ENCODE measurements at places on chromosomes 5 and 9. TPM values are rescaled to one million over a fixed set of nuclear protein-coding genes. Genes with fewer than 3 reads are reported as not detected.

The NR5A1 gene
- total RNA-seq = not detected

The NUTM2G gene
- under 0.01 TPM for total RNA-seq

The GALT gene
- 8.2 TPM for total RNA-seq

The FCN2 gene
- total RNA-seq = not detected

The PCDHGB2 gene
- total RNA-seq = 0.24 TPM

The HSPA4 gene
- total RNA-seq = 294 TPM

The CREBRF gene
- 3.4 TPM for total RNA-seq

The PCDHA12 gene
- 1.5 TPM for total RNA-seq

The CCDC152 gene
- 7.2 TPM for total RNA-seq

The BTNL3 gene
- total RNA-seq = not detected

The SLC6A7 gene
- total RNA-seq = 0.06 TPM

The RAB3C gene
- 0.91 TPM for total RNA-seq

The CDKN2B gene
- not detected for total RNA-seq

The TMEM8B gene
- 2.0 TPM for total RNA-seq

The NTRK2 gene
- total RNA-seq = 0.29 TPM

The GTF3C4 gene
- total RNA-seq = 23.2 TPM

The CRHBP gene
- not detected for total RNA-seq

The FOXD4L4 gene
- 0.34 TPM for total RNA-seq

The FBN2 gene
- total RNA-seq = 19.1 TPM

The INSL4 gene
- total RNA-seq = not detected

The MYOZ3 gene
- not detected for total RNA-seq

The GARIN3 gene
- not detected for total RNA-seq

The CMBL gene
- total RNA-seq = 1.4 TPM

The MARCHF11 gene
- total RNA-seq = not detected

The BAAT gene
- total RNA-seq = not detected

The UGT3A2 gene
- total RNA-seq = 1.3 TPM

The IRX2 gene
- total RNA-seq = 10.3 TPM

The ACSL6 gene
- total RNA-seq = 0.06 TPM

The CCDC183 gene
- not detected for total RNA-seq

The FOXE1 gene
- total RNA-seq = under 0.01 TPM

The PGM5 gene
- total RNA-seq = 0.57 TPM

The SPIN1 gene
- 107 TPM for total RNA-seq

Data from Daoy (cell line).